ENCODE measurements at places on chromosomes 2 and 18.

- no peak for DNase-seq
Measured at GRCh38 chr18:63106727-63107126, 212.8 kb downstream of the BCL2 start.

- DNase-seq: no peak
Measured at GRCh38 chr2:173755798-173756197, 209.4 kb downstream of the SP3 start.

DNA sequence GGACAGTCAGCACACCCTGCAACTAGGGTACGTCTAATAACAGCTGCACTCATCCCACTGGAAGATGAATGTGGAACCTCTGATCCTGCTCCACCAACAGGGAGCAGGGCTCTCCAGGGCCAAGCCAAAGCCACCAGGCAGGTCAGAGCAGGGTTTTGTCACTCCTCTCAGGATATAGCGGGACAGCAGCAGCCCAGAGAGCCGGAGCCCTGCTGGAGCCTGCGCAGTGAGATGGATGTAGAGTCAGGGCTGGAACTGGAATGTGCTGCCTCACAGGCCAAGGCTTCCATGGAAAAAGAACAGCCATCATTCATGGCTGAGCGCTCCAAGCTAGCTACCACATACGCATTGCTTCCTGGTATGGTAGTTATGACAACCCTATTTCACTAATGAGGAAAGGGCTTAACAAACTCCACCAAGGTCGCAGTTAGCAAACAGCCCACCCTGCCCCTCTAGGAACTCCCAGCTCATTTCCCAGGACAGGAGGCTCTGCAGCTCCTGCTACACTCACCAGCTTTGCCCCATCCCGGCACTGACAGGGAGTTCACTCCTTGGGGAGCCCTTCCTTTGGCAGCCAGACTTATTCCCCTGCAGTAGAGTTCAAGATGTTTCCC lies 85.2 kb downstream of the HS1BP3 start:
- no peak for DNase-seq

DNA sequence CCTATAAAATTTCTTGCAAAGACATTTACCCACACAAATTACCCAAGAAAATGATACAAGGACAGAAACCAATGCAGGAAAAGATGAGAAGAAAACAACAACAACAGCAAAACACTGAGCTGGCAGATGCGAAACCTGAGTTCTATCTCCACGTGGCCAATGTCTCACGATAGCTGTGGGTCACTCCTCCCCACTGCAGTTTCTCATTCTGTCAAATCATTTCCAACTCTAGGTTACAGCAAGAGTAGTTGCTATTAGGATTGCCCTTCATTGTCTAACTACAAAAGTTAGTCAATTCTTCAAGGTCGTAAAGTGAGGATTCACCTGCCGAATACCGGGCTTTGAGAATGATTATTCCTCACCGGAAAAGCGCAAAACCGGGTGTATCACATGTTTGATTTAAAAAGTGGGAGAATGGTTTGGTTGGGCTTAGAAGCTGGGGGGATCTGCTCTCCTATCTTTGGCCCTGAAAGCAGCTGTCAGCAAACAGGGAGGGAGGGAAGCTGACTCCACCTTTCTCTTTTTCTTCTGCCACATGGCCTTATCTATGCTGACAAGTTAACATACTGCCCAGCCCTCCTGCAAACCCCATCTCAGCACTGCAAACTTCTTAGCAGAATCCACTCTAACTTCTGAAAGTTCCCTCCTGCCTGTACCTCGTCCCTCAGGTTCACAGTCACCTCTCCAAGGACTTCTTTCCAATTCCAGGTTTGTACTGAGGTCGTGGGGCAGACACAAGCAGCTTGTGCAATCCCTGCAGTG lies 473.0 kb downstream of the SOX11 start:
- DNase-seq: no peak

DNA sequence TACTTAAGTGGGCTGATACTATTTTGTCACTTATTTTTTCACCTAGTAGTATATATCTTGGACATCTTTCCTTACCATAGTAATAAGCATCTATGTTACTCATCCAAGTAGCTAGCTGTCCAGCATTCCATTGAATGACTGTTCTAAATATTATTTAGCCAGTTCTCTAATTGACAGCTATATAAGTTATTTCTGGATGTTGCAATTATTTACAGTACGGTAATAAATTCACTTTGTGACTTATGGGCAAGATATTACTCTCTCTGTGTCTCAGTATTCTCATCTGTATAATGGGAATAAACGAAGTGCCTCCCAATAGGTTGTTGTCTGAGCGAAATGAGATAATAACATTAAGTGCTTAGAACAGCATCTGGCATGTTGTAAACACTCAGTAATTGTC lies 46.6 kb upstream of the AGAP1 start:
- DNase-seq: no peak

DNA sequence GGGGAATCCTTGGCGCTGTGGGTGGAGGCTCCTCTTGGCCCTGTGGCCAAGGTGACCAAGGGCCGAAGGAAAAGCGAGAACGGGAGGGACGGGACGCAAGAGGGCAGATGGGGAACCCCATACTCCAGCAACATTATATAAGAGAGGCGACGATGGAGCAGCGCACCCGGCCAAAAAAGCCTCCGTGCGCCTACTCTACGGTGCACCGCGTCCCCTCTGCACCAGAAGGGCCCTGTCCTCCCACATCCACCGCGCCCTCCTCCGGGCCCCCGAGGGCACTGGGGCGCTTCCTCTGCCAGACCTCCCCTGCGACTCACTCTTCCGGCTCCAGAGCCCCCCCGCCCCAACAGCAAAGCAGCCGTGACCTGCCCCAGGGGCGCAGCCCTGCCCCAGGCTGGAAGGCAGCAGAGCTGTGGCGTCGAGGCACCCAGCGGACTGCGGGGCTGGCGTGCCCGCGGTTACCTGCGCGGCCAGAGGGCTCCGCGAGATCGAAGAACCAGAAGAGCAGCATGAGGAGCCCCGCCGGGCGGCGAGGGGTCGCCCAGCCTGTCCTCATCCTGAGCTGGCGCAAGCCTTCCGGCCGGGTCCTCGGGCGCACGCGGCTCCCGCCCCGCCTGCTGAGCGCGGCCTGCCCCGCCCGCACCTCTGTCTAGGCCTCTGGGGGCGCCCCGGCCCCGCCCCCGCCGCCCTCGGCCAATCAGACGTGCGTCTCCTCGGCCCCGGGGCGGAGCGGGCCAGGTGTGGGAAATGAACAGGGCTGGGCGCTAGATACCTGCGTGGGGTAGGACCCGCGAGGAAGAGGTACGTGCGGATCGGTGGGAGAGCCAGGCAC lies 106.3 kb upstream of the CD302 start:
- DNase-seq: no peak

- no peak for DNase-seq
Measured at GRCh38 chr2:64683771-64684510, 30.2 kb upstream of the SERTAD2 start.

DNA sequence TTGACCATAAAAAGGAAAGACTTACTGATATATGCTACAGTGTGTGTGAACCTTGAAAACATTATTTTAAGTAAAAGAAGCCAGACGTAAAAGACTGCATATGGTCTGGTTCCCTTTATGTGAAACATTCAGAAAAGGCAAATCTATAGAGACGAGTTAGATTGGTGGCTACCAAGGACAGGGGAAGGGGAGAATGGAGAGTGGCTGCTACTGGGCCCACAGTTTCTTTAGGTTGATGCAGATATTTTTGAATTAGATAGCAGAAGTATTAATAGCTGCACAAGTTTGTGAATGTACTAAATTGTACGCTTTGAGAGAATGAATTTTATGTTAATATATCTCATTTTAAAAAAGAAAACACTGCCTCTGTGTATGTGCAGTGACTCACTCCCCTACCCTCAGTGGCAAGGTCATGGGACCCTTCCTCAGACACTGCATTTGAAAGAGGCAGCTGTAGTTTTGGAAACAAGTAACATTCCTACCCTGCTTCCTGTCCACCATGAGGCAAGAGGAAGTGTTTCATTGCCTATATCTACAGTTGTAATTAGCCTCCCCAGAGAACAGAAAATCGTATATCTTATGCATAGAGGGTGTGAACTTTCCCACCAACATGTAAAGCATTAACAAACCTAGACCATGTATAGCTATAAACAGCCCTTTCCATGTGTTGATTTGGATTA lies 29.8 kb upstream of the ARMC9 start:
- DNase-seq: no peak

- no peak for DNase-seq
Measured at GRCh38 chr2:239957681-239958472, 67.3 kb downstream of the NDUFA10 start.

DNA sequence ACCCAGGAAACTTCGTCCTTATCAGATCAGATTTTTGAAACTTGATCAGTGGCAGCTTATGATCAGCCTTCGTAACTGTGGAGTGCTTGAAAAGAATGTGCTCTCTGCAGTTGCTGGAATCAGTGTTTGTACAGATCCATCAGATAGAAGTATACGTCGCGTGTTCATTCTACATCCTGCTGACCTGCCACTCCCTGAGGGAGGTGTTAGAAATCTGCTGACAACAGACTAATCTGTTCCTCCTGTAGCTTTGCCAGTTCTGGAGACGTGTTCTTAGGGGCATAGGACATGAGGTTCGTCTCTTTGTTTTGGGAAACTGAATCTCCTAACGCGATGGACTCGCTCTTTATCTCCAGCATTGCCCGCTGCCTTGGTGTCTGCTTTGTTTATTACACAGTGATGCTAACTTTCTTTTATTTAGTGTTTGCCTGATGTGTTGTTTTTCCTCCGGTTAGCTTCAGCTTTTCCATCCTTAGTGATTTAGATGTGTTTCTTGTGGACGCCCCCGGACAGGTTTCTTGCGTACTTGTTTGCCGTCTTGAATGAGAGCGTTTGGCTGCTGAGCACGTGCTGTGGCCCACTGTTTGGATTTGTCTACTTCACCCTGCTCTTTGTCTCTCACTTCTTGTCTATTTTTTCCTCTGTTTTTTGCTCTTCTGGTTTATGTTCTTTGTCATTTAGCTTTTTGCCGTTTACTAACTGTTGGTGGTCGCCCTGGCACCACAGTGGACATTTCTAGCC lies 17.4 kb upstream of the GAL3ST2 start:
- DNase-seq: no peak

GRCh38 chr2:239706367-239706766 lies 305.5 kb upstream of the HDAC4 start:
- DNase-seq: no peak
